ENCODE measurements at places on chromosomes 3 and 15.

- no peak for DNase-seq
Measured at GRCh38 chr15:66212563-66212921, 41.0 kb downstream of the MEGF11 start.

GRCh38 chr3:73661265-73661664, 36.5 kb upstream of the PDZRN3 start:
- no peak for DNase-seq

- DNase-seq: peak; percentile 45
Measured at GRCh38 chr3:36988356-36988755, 4.6 kb downstream of the EPM2AIP1 start.

DNA sequence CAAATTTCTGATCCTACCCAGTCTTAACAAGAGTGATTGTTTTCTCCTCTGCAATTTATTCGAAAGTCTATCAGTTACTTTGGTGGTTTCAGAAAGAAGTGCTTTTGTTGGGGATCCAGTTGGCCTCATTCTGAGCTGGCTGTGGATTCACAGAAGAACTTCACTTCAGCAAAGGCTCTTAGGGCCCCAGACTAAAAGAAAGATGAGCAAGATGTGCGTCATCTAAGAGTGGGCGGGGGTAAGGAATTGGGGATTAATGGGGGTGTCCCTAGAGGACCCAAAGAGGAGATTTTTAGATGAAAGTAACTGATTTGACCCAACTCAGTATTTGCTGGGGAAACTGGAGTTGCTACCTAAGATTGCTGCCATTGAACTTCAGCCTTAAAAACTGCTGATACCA, 63.9 kb upstream of the TSEN2 start:
- DNase-seq: no peak

DNA sequence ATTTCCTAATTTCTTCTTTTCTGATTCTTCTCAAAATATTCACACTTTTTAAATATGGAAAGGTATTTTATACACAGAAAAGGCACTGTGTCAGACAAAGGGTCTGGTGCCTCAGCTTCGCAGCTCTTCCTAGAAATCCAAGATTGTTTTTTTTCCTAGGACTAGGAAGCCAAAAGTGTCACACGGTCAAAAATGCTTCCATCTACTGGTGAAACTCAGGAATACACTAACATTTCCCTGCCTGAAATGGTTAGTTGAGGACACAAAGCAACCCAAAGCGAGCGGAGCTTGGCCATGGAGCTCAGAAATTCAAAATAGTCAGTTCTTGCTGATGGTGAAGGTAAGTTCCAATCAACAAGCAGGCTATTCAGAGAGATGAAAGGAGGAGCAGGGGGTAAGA, 426.5 kb upstream of the RASGRP1 start:
- no peak for DNase-seq

DNA sequence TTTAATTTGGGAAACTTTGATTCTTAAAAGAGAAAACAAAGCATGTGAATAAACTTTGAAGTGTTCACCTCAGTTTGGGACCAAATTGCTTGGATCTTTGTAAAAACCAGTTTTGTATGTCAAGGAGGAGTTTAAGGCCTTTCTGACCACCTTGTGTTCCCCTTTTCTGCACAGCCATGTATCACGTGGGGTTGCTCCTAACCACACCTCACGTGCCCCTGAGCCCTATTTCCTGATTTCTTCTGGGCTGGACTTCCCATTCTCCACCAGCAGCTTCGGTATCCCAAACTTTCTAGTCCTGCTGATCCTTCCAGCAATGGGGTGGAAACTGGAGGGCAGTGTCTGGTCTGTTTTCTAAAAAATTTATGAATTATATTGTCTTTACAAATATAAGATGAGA, 76.4 kb upstream of the STT3B start:
- DNase-seq: no peak

- DNase-seq: no peak
Measured at GRCh38 chr15:47997195-47998080, 123.4 kb upstream of the SLC24A5 start.

- no peak for DNase-seq
Measured at GRCh38 chr3:24907106-24907505, 412.5 kb upstream of the THRB start.
